ENCODE measurements at places on chromosomes 3 and 15. TPM values are rescaled to one million over a fixed set of nuclear protein-coding genes. Genes with fewer than 3 reads are reported as not detected.

Gene RARB
- total RNA-seq = 10.3 TPM

Gene SUCNR1
- total RNA-seq = 0.37 TPM

Gene KNSTRN
- 11.0 TPM for total RNA-seq

Gene SLC22A14
- under 0.01 TPM for total RNA-seq

Gene TRPC1
- 31.4 TPM for total RNA-seq

Gene H1-8
- not detected for total RNA-seq

Gene LDHAL6B
- total RNA-seq = not detected

Gene A4GNT
- total RNA-seq = not detected

Gene MYL3
- total RNA-seq = not detected

Gene STRC
- not detected for total RNA-seq

Gene STRIT1
- not detected for total RNA-seq

Gene REC114
- not detected for total RNA-seq

Gene ISLR2
- 0.28 TPM for total RNA-seq

Gene HGD
- 0.71 TPM for total RNA-seq

Gene SRPRB
- total RNA-seq = 103 TPM

Gene NRG4
- not detected for total RNA-seq

Gene IL17RE
- 0.14 TPM for total RNA-seq

Gene ACTC1
- not detected for total RNA-seq

Gene BUB1B
- total RNA-seq = 2.4 TPM

Gene C3orf85
- not detected for total RNA-seq

Gene SH2D7
- total RNA-seq = not detected

Gene GOLGA6D
- total RNA-seq = not detected

Gene AMOTL2
- 92.3 TPM for total RNA-seq

Gene KLF15
- total RNA-seq = 3.6 TPM

Gene TLR9
- under 0.01 TPM for total RNA-seq

Gene THAP10
- total RNA-seq = 1.0 TPM

Gene MASP1
- 319 TPM for total RNA-seq

Gene PLAAT1
- not detected for total RNA-seq

Gene LRTM1
- total RNA-seq = not detected

Gene CAMP
- total RNA-seq = not detected

Gene EFCC1
- not detected for total RNA-seq

Gene THSD4
- 33.8 TPM for total RNA-seq

Gene FAM81A
- total RNA-seq = 0.18 TPM

Gene SCAANT1
- not detected for total RNA-seq

Gene CYP19A1
- 4.0 TPM for total RNA-seq

Gene DAZL
- total RNA-seq = not detected

Gene RAD18
- total RNA-seq = 4.3 TPM

Gene LNP1
- 4.2 TPM for total RNA-seq

Gene PATL2
- total RNA-seq = 0.43 TPM

Gene POLG
- 43.0 TPM for total RNA-seq

Gene USP4
- total RNA-seq = 21.7 TPM

Gene NR2E3
- total RNA-seq = 0.14 TPM

Gene PIGZ
- 2.1 TPM for total RNA-seq

Gene LRRN1
- total RNA-seq = not detected

Gene IQCB1
- 13.7 TPM for total RNA-seq

Gene TGM5
- not detected for total RNA-seq

Gene GATM
- total RNA-seq = 0.55 TPM

Gene LRRIQ4
- not detected for total RNA-seq

Gene TMEM158
- total RNA-seq = 35.7 TPM

Gene SNRPA1
- total RNA-seq = 8.0 TPM

Gene ADAMTS9
- 5.2 TPM for total RNA-seq

Gene SPTSSB
- total RNA-seq = not detected

Gene GRAMD1C
- 1.3 TPM for total RNA-seq

Gene LINGO1
- not detected for total RNA-seq

Gene GOLGA8M
- total RNA-seq = 0.92 TPM

Gene RETNLB
- not detected for total RNA-seq

Gene TRH
- not detected for total RNA-seq

Gene CELF6
- under 0.01 TPM for total RNA-seq

Gene PRRT3
- 2.1 TPM for total RNA-seq

Data from smooth muscle cell of bladder (primary cell).